ENCODE measurements at places on chromosomes 16 and 17.

- peak; percentile 65 for DNase-seq
Observed at GRCh38 chr16:14003074-14003570, 68.0 kb upstream of the MRTFB start.

GRCh38 chr16:72856797-72857196 is 191.1 kb downstream of the ZFHX3 start:
- DNase-seq: no peak

DNA sequence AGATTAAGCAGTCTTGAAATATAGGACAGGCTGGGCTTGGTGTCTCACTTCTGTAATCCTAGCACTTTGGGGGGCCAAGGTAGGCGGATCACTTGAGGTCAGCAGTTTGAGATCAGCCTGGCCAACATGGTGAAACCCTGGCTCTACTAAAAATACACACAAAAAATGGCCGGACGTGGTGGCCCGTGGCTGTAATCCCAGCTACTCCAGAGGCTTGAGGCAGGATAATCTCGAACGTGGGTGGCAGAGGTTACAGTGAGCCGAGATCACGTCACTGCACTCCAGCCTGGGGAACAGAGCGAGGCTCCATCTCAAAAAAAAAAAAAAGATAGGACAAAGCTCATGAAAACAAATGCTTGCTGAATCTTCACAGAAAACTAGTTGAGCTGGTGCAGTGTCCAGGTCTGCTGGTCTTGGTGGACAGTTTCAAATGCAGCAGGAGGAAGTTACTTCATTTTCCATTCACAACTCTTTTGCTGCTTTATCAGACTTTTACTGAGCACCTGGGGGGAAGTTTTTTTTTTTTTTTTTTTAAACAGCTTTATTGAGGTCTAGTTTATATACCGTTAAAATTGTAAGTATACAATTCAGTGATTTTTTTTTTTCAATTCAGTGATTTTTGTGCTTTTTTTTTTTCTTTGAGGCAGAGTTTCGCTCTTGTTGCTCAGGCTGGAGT is 45.2 kb downstream of the SNX29 start:
- DNase-seq: no peak

GRCh38 chr16:4093495-4094126 is 22.6 kb downstream of the ADCY9 start:
- DNase-seq: no peak

- no peak for DNase-seq
Observed at GRCh38 chr16:88003736-88004135, 52.5 kb downstream of the BANP start.

- DNase-seq: no peak
Observed at GRCh38 chr16:82201351-82201750, 31.3 kb upstream of the MPHOSPH6 start.

DNA sequence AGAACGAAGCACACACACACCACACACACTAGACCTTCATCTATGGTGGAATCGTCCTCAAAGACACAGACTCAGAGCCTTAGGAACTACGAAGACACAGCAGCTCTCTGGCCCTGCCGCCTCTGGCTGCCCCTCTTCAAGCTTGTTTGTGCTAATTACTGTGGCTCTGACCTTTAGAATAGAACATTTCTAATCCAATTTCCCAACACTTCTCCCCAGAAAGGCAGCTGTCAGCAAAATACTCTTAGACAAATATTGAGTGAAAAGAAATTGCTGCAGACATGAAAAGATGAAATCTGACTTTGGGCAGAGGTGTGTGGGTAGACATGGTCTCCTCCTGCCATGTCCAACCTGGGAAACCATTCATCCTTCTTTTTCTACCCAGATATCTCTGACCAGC is 152.0 kb upstream of the DNAH9 start:
- no peak for DNase-seq

GRCh38 chr17:80116276-80116920 is 15.0 kb downstream of the GAA start:
- DNase-seq: no peak

DNA sequence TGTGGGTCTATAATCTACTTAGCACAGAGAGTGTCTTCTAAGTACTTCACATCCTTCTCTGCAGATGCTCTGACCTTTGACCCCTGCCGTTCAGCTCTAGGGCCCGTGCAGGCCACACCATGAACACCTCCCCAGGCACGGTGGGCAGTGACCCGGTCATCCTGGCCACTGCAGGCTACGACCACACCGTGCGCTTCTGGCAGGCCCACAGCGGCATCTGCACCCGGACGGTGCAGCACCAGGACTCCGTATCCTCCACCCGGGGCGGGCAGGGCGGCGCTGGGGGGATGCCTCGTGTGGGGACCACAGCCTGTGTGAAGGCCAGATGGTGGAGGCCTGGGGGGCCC is 686 bp downstream of the MLST8 start:
- DNase-seq: peak; percentile 38

DNA sequence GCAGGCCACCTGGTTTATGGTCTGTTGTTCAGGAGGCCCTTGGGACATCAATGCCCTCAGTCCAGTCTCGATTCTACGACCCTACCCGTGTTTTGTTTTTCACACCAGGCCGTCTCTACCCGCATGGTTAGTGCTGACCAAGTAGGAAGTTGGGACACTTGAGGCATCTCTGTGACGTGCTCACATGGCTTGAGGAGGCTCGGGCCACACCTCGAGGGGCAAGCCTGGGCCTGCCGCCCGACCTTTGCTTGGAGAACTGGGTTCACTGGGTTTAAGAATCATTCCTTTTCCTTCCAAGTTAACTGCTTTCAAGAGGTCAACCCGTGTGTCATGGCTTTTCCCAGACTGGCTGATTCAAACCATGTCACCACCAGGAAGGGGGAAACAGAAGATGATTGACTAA is 86.8 kb downstream of the CMIP start:
- DNase-seq: no peak

- DNase-seq: peak; percentile 82
Observed at GRCh38 chr17:67378454-67379250, 1.6 kb downstream of the PITPNC1 start.

- no peak for DNase-seq
Observed at GRCh38 chr17:21125862-21126261, 902 bp upstream of the DHRS7B start.

DNA sequence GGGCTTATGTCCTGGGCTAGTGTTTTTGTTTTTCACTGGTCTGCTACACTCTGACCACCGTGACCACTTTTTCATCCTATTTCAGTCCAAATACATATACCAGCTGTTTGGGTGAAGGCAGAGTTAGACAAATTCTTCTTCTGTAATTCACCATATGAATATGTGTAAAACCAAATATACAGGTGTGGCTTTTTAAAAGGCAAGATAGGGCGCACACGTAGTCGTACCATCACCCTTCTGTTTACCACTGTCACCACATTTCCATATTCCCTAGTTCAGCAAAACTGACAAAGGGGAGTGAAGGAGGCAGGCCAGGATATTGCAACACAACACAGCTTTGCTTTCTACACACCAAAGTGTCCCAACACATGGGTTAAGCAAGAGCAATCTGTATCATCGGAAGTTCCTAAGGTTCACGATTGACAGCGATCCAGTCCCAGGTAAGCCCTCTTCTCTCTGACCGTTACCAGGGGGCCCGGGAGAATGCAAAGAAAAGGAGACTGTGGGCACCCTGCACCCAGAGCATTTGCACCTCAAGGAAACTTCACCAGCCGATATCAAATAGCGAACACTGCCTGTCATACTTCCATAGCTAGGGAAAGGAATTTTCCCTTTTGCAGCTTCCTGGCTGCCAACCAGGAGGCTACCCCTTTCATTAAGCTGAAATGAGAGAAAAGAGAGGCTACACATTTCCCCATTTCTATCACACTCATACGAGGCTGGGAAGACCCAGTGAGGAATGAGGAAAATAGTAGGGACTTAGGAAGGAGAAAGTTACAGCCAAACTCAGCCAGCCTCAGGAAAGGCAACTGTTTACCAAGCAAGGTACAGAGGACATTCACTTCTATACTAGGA is 23.1 kb downstream of the CREBBP start:
- no peak for DNase-seq

GRCh38 chr16:86046026-86046425 is 147.1 kb downstream of the IRF8 start:
- DNase-seq: no peak

DNA sequence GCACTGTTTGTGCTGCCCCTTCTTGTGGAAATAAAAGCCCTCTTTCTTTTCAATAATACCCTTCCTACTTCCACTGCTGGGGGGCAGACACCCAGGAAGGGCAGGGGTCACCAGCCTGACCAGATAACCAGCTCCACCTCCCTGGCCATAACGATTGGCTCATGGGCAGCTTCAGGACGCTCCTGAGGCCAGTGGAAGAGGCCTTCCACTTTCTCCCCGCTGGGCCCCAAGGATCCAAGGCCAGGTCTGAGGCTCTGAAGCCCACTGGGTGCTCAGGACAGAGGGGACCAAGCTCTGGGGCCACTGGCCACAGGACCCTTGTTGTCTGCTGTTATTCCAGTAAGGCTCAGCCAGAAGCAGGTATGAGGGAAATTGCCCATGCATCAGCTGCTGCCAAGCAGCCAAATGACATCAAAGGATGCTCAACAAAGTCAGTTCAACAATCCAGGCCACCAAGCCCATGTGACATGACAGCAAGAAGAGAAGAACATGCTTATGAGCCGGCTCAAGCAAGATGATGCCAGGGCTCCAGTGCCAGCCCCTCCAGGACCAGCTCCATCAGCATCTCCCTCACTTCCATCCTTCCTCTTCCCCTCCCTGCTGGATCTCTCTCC is 238.8 kb downstream of the ZNF423 start:
- DNase-seq: no peak

DNA sequence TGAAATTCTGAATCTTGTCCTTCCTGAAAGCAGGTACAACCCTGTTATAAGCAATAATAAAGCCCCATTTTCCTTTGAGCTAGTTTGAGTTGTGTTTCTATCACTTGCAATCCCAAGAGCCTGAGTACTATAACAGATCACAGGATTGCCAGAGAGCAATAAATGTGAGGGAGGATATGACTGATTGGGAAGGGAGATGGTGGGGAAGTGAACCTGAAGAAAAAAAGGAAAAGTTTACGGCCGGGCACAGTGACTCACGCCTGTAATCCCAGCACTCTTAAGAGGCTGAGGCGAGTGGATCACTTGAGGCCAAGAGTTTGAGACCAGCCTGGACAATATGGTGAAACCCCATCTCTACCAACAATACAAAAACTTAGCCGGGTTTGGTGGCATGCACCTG is 80.4 kb downstream of the COX10 start:
- no peak for DNase-seq

GRCh38 chr17:51045621-51046020 is 75.0 kb downstream of the SPAG9 start:
- no peak for DNase-seq

Data from neural crest cell (in vitro differentiated cells).